Left ventricle myocardium inferior (tissue), 1 donor: ENCODE measurements at places on chromosomes 13 and 19. TPM values are rescaled to one million over a fixed set of nuclear protein-coding genes. Genes with fewer than 3 reads are reported as not detected.

DNA sequence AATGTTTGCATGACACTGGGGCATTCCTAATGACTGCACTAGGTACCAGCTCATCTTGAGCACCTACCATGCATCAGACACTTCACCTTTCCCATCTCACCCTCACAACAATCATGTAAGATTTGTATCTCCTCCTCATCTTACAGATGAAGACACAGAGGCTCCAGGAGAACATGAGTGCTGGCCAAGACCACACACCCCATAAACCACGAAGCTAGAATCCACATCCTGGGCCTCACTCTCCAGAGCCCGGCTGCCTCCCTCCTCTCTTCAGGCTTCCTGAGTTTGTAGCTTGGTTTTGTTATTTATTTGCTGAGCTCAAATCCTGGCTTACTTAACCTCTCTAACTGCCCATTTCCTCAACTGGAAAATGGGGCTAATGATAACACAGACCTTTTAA lies 25.9 kb downstream of the FAM216B start:
- no peak overlapping the region for H3K27ac ChIP-seq
- no peak for DNase-seq
- H3K36me3 ChIP-seq, result no peaks in the 10 kb centered on the region
- H3K4me3 ChIP-seq, result no peak overlapping the region
- H3K27me3 ChIP-seq, result no peaks in the 10 kb centered on the region
- H3K4me1 ChIP-seq, result peaks cover 6% of the 10 kb centered on the region

GRCh38 chr13:62910541-62911060 lies 1495.0 kb upstream of the PCDH20 start:
- no peaks in the 10 kb centered on the region for H3K36me3 ChIP-seq
- no peaks in the 10 kb centered on the region for H3K27me3 ChIP-seq
- H3K27ac ChIP-seq, result no peak overlapping the region

- H3K4me3 ChIP-seq, result peak overlapping the region; percentile 40
- H3K4me1 ChIP-seq, result peaks cover 74% of the 10 kb centered on the region
- peak overlapping the region; percentile 91 for H3K27ac ChIP-seq
Observed at GRCh38 chr13:29435125-29435911, 160.2 kb downstream of the SLC7A1 start.

GRCh38 chr13:93284064-93284463 lies 57.5 kb downstream of the GPC6 start:
- no peaks in the 10 kb centered on the region for H3K4me1 ChIP-seq
- H3K36me3 ChIP-seq, result no peaks in the 10 kb centered on the region
- no peak for DNase-seq
- H3K27me3 ChIP-seq, result no peaks in the 10 kb centered on the region
- H3K4me3 ChIP-seq, result no peak overlapping the region

DNA sequence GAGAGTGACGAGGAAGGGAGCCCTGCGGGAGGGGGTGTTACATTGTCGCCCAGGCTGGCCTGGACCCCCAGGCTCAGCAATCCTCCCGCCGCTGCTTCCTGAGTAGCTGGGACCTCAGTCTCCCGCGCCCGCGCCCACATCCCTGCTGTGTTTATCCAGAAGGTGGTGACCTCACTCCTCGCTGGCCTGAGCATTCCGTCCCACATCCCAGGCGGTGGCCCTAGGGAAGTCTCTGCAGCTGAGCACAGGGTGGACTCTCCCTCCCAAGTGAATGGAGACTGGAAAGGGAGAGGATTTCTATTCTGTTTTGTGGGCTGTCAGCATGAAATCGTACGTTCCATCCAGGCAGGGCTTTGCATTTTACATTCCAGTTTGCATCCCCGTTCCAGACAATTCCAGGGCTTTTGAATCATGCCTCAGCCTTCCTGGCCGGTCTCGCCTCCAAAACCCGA lies 401 bp upstream of the ZNF765 start:
- H3K27me3 ChIP-seq, result peaks cover 7% of the 10 kb centered on the region
- H3K4me3 ChIP-seq, result peak overlapping the region; percentile 93
- peak; percentile 64 for DNase-seq
- peaks cover 29% of the 10 kb centered on the region for H3K4me1 ChIP-seq
- H3K36me3 ChIP-seq, result peaks cover 16% of the 10 kb centered on the region
- peak overlapping the region; percentile 91 for H3K27ac ChIP-seq

DNA sequence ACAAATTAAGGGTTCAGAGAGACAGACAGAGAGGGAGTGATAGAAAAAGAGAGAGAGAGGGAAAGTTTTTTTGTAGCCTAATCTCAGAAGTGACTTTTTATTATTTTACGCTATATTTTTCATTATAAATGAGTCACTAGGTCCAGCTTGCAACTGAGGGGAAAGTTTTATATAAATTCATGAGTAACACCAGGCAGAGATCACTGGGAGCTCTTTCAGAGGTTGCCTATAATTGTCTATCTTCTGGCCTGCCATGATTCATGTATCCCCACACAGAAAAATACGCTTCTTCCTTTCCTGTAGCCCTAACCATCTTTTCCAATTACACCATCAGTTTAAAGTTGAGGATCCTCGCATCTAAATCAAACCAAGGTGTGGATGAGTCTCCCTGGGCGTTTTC lies 467.9 kb downstream of the SLITRK1 start:
- no peaks in the 10 kb centered on the region for H3K36me3 ChIP-seq
- DNase-seq, result no peak
- no peaks in the 10 kb centered on the region for H3K4me1 ChIP-seq
- no peak overlapping the region for H3K27ac ChIP-seq

GRCh38 chr19:16160943-16161560 lies 12.3 kb downstream of the CIB3 start:
- H3K36me3 ChIP-seq, result no peaks in the 10 kb centered on the region
- H3K27ac ChIP-seq, result no peak overlapping the region
- H3K27me3 ChIP-seq, result peaks cover 6% of the 10 kb centered on the region
- no peak overlapping the region for H3K4me3 ChIP-seq

- H3K4me1 ChIP-seq, result peaks cover 90% of the 10 kb centered on the region
- DNase-seq, result peak; percentile 94
- no peaks in the 10 kb centered on the region for H3K27me3 ChIP-seq
- peak within 1 kb of the TSS; percentile 98 for H3K27ac ChIP-seq
- H3K36me3 ChIP-seq, result no peaks in the 10 kb centered on the region
- peak within 1 kb of the TSS; percentile 98 for H3K4me3 ChIP-seq
Observed at GRCh38 chr19:29665215-29665825, at the start of gene PLEKHF1. Gene PLEKHF1 (plus strand): TSS chr19:29665461. CDS start chr19:29673840, 8,379 bp downstream.

- H3K27ac ChIP-seq, result no peak overlapping the region
- no peaks in the 10 kb centered on the region for H3K36me3 ChIP-seq
- H3K4me1 ChIP-seq, result peaks cover 12% of the 10 kb centered on the region
- DNase-seq, result no peak
- no peaks in the 10 kb centered on the region for H3K27me3 ChIP-seq
- H3K4me3 ChIP-seq, result no peak overlapping the region
Observed at GRCh38 chr13:24176351-24177101, 16.0 kb downstream of the SPATA13 start.

DNA sequence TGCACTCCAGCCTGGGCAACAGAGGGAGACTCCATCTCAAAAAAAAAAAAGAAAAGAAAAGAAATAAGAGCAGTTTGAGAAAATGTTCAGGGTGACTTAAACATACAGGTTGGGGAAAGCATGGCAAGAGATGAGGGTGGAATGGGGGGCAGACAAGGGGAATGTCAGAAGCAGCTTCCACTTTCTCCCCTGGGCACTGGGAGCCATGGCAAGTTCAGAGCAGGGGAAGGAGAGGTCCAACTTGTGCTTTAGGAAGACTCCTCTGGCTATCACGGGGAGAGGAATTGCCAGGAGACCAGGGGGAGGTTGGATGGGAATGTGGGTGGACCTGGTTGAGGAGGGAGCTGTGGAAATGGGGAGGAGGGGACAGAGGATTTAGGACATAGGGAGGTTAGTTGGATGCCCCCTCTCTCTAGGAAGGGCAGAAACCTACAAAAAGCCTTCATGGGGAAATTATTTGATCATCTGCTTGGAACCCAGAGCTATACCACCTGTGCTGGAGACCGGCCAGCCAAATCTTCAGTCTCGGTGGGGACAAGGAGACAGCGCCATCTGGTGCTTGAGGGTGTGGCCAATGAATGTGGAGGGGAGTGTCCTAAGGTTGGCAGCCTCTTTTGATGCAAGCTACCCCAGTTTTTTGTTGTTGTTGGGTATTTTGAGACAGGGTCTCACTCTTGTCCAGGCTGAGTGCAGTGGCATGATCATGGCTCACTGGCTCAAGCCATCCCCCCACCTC lies 7.3 kb upstream of the STRN4 start:
- no peaks in the 10 kb centered on the region for H3K27me3 ChIP-seq
- peak; percentile 41 for DNase-seq
- H3K4me1 ChIP-seq, result peaks cover 9% of the 10 kb centered on the region
- no peak overlapping the region for H3K27ac ChIP-seq
- peaks cover 43% of the 10 kb centered on the region for H3K36me3 ChIP-seq

GRCh38 chr13:44293374-44293773 lies 80.2 kb upstream of the SERP2 start:
- no peak overlapping the region for H3K4me3 ChIP-seq
- peak overlapping the region; percentile 37 for H3K27ac ChIP-seq
- H3K4me1 ChIP-seq, result peaks cover 50% of the 10 kb centered on the region
- no peaks in the 10 kb centered on the region for H3K27me3 ChIP-seq
- no peak for DNase-seq
- H3K36me3 ChIP-seq, result no peaks in the 10 kb centered on the region

DNA sequence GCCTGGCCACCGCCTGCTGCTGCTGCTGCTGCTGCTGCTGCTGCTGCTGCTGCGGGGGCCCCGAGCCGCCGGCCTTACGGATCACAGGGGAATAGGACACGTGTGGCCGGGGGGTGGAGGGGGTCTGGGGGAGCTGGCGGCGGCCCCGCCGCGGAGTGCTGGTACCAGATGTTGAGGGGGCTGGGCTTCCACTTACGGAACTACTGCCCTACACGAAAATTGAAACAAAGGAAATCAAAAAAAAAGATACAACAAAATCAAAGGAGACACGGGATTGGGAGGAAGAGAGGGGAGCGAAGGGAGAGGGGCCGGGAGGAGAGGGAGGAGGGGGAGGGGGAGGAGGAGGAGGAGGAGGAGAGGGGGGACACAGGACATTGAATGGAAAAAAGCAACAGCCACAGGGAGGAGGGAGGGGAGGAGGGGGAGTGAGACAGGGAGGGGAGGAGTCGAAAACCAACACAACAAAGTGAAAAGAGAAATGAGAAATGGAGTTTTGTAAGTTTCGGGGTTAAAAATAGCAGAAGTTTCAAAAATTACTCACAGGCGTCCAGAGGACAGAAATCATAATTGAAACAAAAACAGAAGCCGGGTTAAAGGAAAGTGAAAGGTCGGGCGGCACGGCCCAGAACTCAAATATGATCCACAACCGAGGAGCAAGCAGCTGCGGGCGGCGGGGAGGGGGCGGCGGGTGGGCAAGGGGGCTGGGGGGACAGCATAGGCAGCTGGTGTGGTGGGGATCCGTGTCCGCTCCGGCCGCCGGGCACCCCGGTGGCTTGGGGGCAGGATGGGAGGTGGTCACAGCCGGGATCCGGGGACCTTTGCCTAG lies 57.8 kb downstream of the IER2 start:
- H3K27ac ChIP-seq, result peak overlapping the region; percentile 83
- no peaks in the 10 kb centered on the region for H3K36me3 ChIP-seq
- H3K4me3 ChIP-seq, result peak overlapping the region; percentile 66

DNA sequence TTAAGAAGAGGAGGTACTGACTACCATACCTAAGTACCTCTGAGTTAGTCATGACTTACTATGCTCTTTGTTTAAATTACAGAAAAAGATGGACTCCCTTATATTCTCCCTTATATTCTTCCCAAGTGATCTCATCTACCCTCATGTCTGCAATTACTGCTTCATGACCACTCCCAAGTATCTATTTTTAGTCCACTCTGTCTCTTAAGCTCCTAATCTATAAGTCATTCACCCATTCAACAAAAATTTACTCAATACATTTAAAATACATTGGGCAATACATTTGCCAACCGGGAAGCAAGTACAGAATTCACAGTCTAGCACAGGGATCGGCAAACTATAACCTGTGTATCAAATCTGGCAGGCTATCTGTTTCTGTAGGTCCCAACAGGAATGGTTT lies 42.6 kb downstream of the KPNA3 start:
- H3K27ac ChIP-seq, result no peak overlapping the region
- H3K27me3 ChIP-seq, result no peaks in the 10 kb centered on the region
- no peak overlapping the region for H3K4me3 ChIP-seq
- H3K36me3 ChIP-seq, result peaks cover 11% of the 10 kb centered on the region
- no peak for DNase-seq

- no peak overlapping the region for H3K4me3 ChIP-seq
- no peaks in the 10 kb centered on the region for H3K36me3 ChIP-seq
- H3K27ac ChIP-seq, result no peak overlapping the region
- peaks cover 81% of the 10 kb centered on the region for H3K27me3 ChIP-seq
- H3K4me1 ChIP-seq, result no peaks in the 10 kb centered on the region
Observed at GRCh38 chr13:111513766-111514609, 193.5 kb downstream of the TEX29 start.

GRCh38 chr13:30738526-30739236 lies 3.3 kb downstream of the ALOX5AP start:
- no peak for DNase-seq
- no peaks in the 10 kb centered on the region for H3K27me3 ChIP-seq
- H3K4me3 ChIP-seq, result no peak overlapping the region
- H3K4me1 ChIP-seq, result peaks cover 9% of the 10 kb centered on the region
- H3K36me3 ChIP-seq, result no peaks in the 10 kb centered on the region

DNA sequence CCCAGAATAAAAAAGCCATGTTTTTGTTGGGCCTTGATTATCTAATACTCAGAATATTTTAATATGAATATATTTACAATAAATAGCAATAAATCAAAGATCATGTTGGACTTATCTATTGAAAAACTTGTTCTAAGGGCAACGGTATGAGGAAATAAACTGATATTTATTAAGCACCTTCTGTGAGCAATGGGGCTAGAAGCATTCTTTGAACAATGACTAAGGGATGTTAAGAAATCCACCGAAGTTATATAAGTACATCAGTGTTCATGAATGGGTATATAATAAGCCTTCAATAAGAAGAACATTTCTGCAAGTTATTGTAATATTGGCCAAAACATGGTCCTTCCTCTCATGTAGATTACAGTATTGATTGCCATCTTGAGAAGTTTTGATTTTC lies 221.8 kb downstream of the OXGR1 start:
- H3K4me3 ChIP-seq, result no peak overlapping the region
- peaks cover 6% of the 10 kb centered on the region for H3K27me3 ChIP-seq
- no peak for DNase-seq
- no peak overlapping the region for H3K27ac ChIP-seq

GRCh38 chr13:37889102-37889501 lies 19.5 kb upstream of the TRPC4 start:
- DNase-seq, result no peak
- no peak overlapping the region for H3K27ac ChIP-seq
- no peaks in the 10 kb centered on the region for H3K4me1 ChIP-seq
- no peaks in the 10 kb centered on the region for H3K36me3 ChIP-seq
- no peaks in the 10 kb centered on the region for H3K27me3 ChIP-seq

TMEM150B gene
- 2.0 TPM for total RNA-seq

SGCG gene
- 102 TPM for total RNA-seq

ZNF497 gene
- total RNA-seq, result 0.41 TPM

NANOS3 gene
- total RNA-seq, result 1.3 TPM

CLEC17A gene
- total RNA-seq, result not detected
